ENCODE measurements at places on chromosomes 11 and 22. TPM values are rescaled to one million over a fixed set of nuclear protein-coding genes. Genes with fewer than 3 reads are reported as not detected.

ZC3H12C gene
- polyA plus RNA-seq = 9.1 TPM

MS4A4E gene
- 2.0 TPM for polyA plus RNA-seq

FLRT1 gene
- polyA plus RNA-seq = 4.0 TPM

SGSM1 gene
- 5.3 TPM for polyA plus RNA-seq

CARD10 gene
- 14.4 TPM for polyA plus RNA-seq

OR8G1 gene
- polyA plus RNA-seq = not detected

- H3K4me3 ChIP-seq = no peak overlapping the region
- no peaks in the 10 kb centered on the region for H3K4me1 ChIP-seq
- no peak for DNase-seq
- no peaks in the 10 kb centered on the region for H3K27me3 ChIP-seq
These were observed 51.2 kb downstream of the MRTFA start for GRCh38 chr22:40585310-40585751.

GRCh38 chr22:36923131-36923788, 9.8 kb downstream of the CSF2RB start:
- peaks cover 33% of the 10 kb centered on the region for H3K27me3 ChIP-seq
- no peak overlapping the region for H3K4me3 ChIP-seq
- no peak overlapping the region for H3K27ac ChIP-seq
- no peaks in the 10 kb centered on the region for H3K36me3 ChIP-seq
- no peak for DNase-seq

- H3K4me1 ChIP-seq = no peaks in the 10 kb centered on the region
- no peak for DNase-seq
- no peak overlapping the region for H3K27ac ChIP-seq
These were observed 21.9 kb upstream of the RTL6 start for GRCh38 chr22:44519886-44520285.

- no peaks in the 10 kb centered on the region for H3K27me3 ChIP-seq
- H3K36me3 ChIP-seq = peaks cover 64% of the 10 kb centered on the region
- H3K27ac ChIP-seq = peak overlapping the region; percentile 100
- no peak for DNase-seq
These were observed 1.7 kb downstream of the ANKRD13D start for GRCh38 chr11:67290801-67291200.

DNA sequence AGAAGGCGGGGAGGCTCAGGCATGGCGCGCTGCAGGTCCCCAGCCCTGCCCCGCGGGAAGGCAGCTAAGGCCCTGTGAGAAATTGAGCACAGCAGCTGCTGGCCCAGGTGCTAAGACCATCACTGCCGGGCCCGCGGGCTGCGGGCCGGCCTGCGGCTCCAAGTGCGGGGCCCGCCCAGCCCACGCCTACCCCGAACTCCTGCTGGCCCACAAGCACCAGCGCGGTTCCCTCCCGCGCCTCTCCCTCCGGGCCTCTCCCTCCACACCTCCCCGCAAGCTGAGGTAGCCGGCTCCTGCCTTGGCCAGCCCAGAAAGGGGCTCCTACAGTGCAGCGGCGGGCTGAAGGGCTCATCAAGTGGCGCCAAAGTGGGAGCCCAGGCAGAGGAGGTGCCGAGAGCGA, 4.6 kb upstream of the RDX start:
- no peak overlapping the region for H3K27ac ChIP-seq
- H3K27me3 ChIP-seq = no peaks in the 10 kb centered on the region
- H3K36me3 ChIP-seq = no peaks in the 10 kb centered on the region
- DNase-seq = no peak

GRCh38 chr11:29129844-29130243, 887.0 kb downstream of the KCNA4 start:
- no peak overlapping the region for H3K27ac ChIP-seq
- no peaks in the 10 kb centered on the region for H3K27me3 ChIP-seq
- no peak for DNase-seq
- no peaks in the 10 kb centered on the region for H3K36me3 ChIP-seq
- H3K4me1 ChIP-seq = no peaks in the 10 kb centered on the region

Data from left lung (tissue), 14 donors.